ENCODE measurements at places on chromosomes 16 and 17.

DNA sequence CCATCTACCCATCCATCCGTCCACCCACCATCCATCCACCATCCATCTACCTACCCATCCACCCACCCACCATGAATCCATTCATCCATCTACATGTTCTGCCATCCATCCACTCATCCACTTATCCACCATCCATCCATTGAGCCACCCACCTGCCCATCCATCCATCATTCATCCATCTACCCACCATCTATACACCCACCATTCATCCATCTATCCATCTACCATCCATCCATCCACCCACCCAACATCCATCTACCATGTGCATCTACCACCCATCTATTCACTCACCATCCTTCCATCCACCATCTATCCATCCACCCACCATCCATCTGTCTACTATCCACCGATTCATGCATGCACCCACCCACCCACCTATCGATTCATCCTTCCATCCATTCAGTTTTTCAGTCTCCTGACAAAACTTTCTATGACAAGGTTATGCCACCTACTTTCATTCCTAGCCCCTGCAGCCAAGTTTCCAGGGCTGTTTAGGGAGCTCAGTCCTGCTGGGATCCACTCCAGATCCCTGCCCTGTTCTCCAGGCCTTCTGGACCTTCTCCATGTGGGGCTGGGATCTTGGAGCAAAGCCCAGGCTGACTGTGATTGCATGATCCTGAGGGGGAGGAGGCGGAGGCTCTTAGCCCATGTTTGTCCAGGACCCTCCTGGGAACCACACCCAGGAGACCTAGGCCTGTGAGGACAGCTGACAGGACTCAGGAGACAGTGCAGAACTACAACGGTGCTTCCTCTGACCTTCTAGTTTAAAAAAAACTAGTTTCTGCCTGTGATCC is 27.4 kb downstream of the BCO1 start:
- no peak for DNase-seq

GRCh38 chr16:50400312-50400966 is 31.7 kb upstream of the BRD7 start:
- no peak for DNase-seq

DNA sequence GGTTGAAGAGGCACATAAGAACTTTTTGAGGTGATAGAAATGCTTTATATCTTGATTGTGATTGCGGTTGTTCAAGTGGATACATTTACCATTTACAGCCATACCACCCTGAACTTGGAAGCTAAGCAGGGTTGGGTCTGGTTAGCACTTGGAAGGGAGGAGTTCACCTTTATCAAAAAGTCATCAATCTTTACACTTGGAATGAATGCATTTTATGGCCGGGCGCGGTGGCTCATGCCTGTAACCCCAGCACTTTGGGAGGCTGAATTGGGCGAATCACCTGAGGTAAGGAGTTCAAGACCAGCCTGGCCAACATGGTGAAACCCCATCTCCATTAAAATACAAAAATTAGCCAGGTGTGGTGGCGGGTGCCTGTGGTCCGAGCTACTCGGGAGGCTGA is 9.5 kb upstream of the GJD3 start:
- no peak for DNase-seq

GRCh38 chr17:2545393-2545792 is 33.7 kb upstream of the METTL16 start:
- DNase-seq: no peak

DNA sequence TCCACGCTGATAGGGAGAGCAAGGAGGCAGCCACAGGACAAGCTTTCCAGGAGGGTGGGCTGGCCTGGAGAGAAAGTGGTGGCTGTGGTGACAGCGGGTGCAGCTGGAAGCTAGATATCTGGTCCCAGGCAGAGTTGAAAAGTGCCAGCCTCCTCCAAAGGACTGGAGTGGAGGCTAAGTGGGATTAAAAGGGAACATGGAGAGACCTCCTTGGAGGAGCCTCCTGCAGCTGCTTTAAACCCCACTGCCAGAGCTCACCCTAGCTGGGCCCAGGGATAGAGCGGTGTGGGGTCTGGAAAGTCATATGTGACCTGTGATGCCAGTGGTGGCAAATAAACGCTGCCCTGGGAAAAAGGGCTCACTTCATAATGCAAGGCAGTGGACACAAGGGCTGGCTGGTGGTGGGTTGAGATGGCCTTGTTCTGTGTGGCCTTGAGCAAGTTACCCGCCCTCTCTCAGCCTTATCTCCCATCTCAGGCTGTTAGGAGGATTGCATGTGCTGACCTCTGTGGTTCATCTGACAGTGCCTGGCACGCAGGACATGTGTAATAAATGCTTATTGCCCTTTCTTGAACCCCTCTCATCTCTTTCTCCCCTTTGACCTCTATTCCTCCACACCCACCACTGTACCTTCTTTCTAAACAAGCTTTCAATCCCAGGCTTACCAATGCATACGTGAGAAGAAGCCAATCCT is 61.0 kb upstream of the LGALS9 start:
- no peak for DNase-seq

DNA sequence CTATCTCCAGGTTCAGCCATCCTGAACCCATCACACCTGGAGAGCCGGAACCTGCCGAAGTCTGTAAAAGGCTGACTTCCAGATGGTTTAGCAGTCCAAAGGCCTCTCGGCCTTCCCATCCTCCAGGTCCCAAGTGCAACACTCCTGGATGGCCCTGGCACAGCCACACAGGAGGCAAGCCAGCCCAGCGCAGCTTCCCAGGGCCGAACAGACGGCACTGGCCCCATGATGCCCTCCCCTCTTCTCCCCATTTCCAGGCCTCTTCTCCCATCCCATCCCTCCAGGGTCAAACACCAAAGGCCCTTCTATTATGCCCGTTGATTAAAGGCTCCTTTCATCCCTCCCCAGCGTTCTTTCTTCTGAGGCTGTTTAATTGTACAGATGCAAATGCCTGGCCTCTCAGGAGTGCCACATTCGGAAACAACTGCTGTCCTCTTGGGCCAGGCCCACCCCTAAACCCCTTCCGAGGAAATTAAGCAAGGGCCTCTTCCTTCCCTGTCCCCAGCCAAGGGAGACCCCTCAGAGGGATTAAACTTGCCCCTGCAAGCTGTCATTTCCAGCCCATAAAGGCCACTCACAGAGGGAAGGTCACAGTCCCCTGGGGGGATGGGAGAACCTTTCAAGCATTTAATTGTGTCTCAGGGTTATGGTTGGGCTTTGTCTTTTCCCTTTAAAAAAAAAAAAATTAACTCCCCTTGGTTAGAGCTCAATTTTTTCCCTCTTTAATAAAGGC is 30.8 kb downstream of the AXIN2 start:
- DNase-seq: peak; percentile 60

DNA sequence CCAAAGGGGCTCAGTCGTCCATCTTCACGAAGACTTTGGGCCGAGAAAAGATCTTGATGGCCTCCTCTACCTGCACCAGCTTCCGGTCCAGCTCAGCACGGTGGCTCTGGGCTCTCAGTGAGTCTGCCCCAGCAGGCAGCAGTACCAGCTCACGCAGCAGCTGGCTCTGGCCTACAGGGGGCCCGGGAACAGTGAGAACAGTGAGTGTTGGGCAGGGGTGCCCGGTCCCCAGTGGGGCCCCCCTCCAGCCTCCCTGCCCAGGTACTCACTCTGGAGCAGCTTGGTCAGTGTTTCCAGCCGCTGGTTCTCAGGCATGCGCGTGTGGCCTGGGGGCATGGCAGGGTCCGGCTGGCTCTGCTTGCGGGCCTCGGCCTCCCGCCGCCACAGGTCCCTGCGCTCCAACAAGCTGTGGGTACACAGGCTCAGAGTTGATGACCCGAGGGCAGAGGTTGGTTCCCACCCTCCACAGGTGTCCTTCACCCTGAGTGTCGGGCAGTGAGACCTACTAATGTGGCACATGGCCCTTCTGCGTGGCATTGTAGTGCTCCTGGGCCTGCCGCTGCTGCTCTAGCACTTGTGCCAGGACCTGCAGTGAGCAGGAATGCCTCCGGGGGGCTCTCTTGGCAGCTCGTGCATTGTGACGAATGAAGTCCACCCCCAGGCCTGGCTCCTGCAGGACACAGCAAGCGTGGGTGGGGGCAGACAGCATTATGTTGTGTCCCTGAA is 2.6 kb downstream of the PARD6A start:
- peak; percentile 91 for DNase-seq

- DNase-seq: no peak
Measured at GRCh38 chr17:75144816-75145512, 9.3 kb downstream of the JPT1 start.

GRCh38 chr16:49498264-49498663 is 124.7 kb downstream of the C16orf78 start:
- no peak for DNase-seq

GRCh38 chr17:61285526-61286320 is 113.9 kb upstream of the TBX2 start:
- peak; percentile 69 for DNase-seq

GRCh38 chr17:57453841-57454425 is 197.6 kb downstream of the MSI2 start:
- DNase-seq: no peak

GRCh38 chr17:63786971-63787711 is 13.2 kb downstream of the DDX42 start:
- no peak for DNase-seq
